ENCODE measurements at places on chromosomes 1 and 21. TPM values are rescaled to one million over a fixed set of nuclear protein-coding genes. Genes with fewer than 3 reads are reported as not detected.

- DNase-seq = no peak
Measured at GRCh38 chr21:14522736-14523135, 23.4 kb downstream of the SAMSN1 start.

DNA sequence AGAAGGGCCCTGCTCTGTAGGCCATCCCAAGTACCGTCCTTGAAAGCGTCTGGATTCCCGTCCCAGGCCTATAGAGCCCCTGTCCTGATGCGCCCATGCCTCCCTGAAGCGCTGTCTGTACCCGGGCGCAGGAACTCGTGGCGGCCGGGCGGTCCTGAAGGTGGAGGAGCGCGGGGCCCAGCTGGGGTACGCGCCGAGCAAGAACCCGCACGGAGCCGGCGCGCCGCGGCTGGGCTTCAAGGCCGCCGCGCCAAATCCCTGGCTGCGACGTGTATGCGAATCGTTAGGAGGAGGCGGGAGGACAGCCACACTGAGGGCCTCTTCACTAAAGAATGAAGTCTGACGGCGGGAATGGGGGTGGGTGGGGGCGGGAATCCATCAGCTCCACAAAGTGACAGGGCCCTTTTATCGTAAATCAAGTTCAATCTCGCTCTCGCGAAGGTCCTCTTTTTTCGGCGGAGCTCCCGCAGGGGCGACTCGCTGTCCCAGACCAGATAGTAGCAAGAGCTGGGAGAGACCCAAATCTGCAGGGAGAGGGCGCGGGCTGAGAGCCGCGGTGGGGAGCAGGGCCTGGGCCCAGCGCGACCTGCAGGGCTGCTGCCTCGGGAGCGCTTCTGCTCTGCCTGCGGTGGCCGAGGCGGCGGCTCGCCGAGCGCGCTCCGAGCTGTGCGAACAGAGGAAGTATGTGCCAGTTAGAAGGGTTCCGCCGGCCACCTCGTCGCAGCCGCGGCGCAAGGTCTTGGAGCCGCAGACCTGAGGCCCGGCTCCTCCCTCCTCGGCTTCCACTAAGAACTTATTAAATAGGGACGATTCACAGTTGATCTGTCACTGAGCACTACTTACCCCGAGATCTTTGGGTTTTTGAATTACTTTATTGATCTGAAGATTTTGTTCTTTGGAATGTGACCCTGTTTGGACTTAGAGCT lies 10.4 kb downstream of the BARHL2 start:
- no peak for DNase-seq

DNA sequence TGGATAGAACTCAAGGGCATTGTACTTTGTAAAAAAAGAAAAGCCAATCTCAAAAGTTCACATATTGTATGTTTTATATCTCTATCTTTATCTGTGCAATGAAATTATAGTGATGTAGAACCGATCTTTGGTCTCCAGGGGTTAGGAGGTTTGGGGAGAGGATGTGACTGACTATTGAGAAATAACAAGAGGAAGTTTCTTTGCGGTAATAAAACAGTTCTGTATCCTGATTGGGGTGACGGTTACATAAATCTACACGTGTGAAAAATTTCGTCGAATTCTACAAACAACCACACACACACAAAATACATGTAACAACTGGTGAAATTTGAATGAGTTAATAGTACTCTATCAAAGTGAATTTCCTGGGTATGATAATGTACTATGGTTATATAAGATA lies 10.6 kb upstream of the OR2T33 start:
- no peak for DNase-seq

DNA sequence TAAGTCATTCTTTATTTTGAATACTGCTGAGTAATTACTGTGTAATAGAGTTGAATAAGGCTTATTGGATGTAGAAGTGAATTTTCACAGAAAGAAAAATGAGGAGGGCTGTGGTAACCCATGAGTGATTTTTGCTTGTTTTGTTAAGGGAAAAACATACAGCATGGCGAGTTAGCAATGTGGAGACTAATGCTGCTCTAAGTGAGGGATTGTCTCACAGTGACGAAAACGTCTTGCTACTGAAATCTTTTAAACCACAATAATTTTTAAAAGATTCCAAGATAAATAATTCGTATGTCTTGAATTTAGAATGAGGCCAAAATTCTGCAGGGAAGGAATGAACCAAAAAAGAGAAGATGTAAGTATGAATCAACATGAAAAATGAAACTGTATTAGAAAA lies 16.2 kb upstream of the PLA2G4A start:
- DNase-seq = no peak

DNA sequence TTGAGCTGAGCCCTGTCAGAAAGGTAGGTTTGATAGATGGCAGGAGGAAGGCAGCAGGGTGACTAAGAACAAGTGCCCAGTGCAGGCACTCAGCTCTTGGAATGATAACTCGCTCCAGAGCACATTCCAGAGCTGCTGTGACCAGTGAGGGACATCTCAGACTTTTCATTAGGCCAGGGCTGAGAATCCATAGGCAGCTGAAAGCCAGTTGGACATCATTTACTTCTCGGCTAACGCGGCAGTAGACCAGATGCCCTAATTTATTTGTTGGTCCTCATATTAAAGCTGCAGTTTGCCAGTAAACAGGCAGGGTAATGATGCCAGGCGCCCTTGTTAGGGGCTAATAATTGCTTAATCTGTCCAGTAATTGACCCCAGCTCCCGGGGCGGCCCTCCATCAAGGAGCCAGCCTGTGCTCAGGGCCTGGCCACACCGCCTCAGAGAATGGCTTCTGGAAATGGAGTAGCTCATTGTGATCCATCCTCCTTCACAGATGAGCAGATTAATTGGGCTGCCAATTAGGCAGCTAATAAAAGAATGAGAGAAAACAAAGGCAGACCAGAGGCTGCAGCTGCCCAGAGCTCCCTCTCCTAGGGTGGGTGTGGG lies 122.0 kb downstream of the BEND5 start:
- no peak for DNase-seq

The TFF3 gene
- polyA plus RNA-seq = 17.1 TPM

GRCh38 chr1:208178091-208178529 lies 66.1 kb downstream of the PLXNA2 start:
- DNase-seq = no peak

All from right lung (tissue), 10 donors.